Muscle of leg (tissue), 16 donors: ENCODE measurements at places on chromosomes 12 and 14. TPM values are rescaled to one million over a fixed set of nuclear protein-coding genes. Genes with fewer than 3 reads are reported as not detected.

Gene DPY19L2
- total RNA-seq = 7.3 TPM

Gene FZD10
- total RNA-seq = 11.0 TPM

Gene KRT1
- 0.35 TPM for total RNA-seq

Gene MMP14
- 232 TPM for total RNA-seq

Gene VPS33A
- total RNA-seq = 14.0 TPM

Gene P2RX7
- 1.6 TPM for total RNA-seq

Gene PIK3C2G
- 0.18 TPM for total RNA-seq

Gene VRTN
- total RNA-seq = not detected

Gene DDX11
- total RNA-seq = 21.1 TPM

DNA sequence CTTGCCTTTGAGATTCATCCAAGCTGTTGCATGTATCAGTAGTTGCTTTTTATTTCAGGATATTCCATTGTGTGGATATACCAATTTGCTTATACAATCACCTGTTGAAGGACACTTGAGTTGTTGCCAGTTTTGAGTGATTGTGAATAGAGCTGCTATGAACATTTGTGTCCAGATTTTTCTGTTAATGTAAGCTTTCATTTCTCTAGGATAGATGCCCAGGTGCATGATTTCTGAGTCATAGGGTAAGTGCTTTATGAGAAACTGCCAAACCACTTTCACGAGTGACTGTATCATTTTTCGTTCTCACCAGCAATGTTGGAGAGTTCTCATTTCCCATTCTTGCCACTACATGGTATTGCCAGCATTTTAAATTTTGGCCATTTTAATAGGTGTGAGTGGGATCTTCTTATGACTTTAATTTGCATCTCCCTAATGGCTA lies 434.6 kb upstream of the RGS6 start:
- no peak overlapping the region for H3K4me3 ChIP-seq
- peak overlapping the region; percentile 71 for H3K27ac ChIP-seq
- no peaks in the 10 kb centered on the region for H3K4me1 ChIP-seq
- no peaks in the 10 kb centered on the region for H3K36me3 ChIP-seq
- peak; percentile 83 for DNase-seq

- no peaks in the 10 kb centered on the region for H3K27me3 ChIP-seq
- DNase-seq = no peak
Observed at GRCh38 chr12:25324861-25325260, 74.1 kb upstream of the KRAS start.

GRCh38 chr12:120822832-120823503 lies 81.2 kb downstream of the SPPL3 start:
- no peaks in the 10 kb centered on the region for H3K27me3 ChIP-seq
- no peaks in the 10 kb centered on the region for H3K36me3 ChIP-seq
- no peak overlapping the region for H3K4me3 ChIP-seq
- no peak overlapping the region for H3K27ac ChIP-seq
- DNase-seq = no peak

DNA sequence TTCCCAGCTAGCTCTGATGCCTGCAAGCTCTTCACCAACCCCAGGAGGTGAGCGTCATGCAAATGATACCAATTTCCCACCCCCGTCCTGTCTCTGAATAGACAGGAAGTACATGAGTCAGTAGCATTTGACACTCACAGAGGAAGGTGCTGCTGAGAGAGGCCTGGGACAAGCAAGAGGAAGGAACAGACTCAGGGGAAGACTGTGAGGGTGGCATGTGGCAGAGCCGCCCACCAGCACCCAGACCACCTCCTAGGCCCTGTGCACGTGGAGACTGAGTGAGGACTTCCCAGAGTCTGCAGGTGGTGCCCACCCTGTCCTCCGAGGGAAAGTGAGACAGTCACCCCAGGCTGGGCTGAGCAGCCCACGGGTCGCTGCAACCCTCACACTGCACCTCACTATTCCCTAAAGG lies 199.5 kb upstream of the SFSWAP start:
- no peaks in the 10 kb centered on the region for H3K4me1 ChIP-seq
- peak; percentile 5 for DNase-seq
- H3K27me3 ChIP-seq = peaks cover 2% of the 10 kb centered on the region
- no peaks in the 10 kb centered on the region for H3K36me3 ChIP-seq
- H3K27ac ChIP-seq = no peak overlapping the region

DNA sequence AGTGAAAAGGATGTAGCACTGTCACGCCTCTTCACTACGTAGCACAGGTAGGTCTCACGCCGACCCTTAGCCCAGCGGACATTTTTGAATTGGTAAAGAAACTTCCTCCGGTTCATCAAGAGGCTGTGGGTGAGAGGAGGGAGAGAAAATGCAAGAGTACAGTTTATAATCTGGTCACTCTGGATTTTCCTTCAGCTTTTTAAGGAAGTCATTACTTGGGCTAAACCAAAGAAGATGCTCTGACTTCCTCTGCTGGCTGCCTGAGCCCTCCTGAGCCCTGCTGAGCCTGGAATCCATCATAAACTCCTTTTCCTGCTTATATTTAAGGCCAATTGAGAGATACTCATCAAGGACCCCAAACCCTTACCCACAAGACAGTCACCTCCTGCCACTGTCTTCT lies 5.8 kb downstream of the AICDA start:
- no peaks in the 10 kb centered on the region for H3K27me3 ChIP-seq
- H3K36me3 ChIP-seq = no peaks in the 10 kb centered on the region
- no peak for DNase-seq
- no peak overlapping the region for H3K27ac ChIP-seq
- H3K4me1 ChIP-seq = no peaks in the 10 kb centered on the region
- no peak overlapping the region for H3K4me3 ChIP-seq

- no peaks in the 10 kb centered on the region for H3K36me3 ChIP-seq
- no peak overlapping the region for H3K27ac ChIP-seq
- no peak for DNase-seq
Observed at GRCh38 chr14:100398044-100398443, 74.9 kb downstream of the SLC25A47 start.

GRCh38 chr12:54571193-54572188 lies 17.0 kb downstream of the PPP1R1A start:
- H3K27me3 ChIP-seq = no peaks in the 10 kb centered on the region
- H3K4me3 ChIP-seq = no peak overlapping the region
- H3K36me3 ChIP-seq = peaks cover 3% of the 10 kb centered on the region
- no peak overlapping the region for H3K27ac ChIP-seq

GRCh38 chr14:82621881-82622450 lies 1088.3 kb upstream of the SEL1L start:
- no peaks in the 10 kb centered on the region for H3K4me1 ChIP-seq
- no peaks in the 10 kb centered on the region for H3K27me3 ChIP-seq
- H3K27ac ChIP-seq = no peak overlapping the region
- H3K4me3 ChIP-seq = no peak overlapping the region

GRCh38 chr14:76261371-76261811 lies 109.7 kb downstream of the GPATCH2L start:
- H3K27me3 ChIP-seq = peaks cover 2% of the 10 kb centered on the region
- no peak overlapping the region for H3K4me3 ChIP-seq
- no peaks in the 10 kb centered on the region for H3K4me1 ChIP-seq
- H3K27ac ChIP-seq = no peak overlapping the region
- peak; percentile 24 for DNase-seq

GRCh38 chr12:104657726-104658484 lies 201.2 kb downstream of the CHST11 start:
- H3K4me1 ChIP-seq = no peaks in the 10 kb centered on the region
- no peak for DNase-seq
- H3K4me3 ChIP-seq = no peak overlapping the region
- H3K27ac ChIP-seq = no peak overlapping the region
- H3K36me3 ChIP-seq = no peaks in the 10 kb centered on the region

DNA sequence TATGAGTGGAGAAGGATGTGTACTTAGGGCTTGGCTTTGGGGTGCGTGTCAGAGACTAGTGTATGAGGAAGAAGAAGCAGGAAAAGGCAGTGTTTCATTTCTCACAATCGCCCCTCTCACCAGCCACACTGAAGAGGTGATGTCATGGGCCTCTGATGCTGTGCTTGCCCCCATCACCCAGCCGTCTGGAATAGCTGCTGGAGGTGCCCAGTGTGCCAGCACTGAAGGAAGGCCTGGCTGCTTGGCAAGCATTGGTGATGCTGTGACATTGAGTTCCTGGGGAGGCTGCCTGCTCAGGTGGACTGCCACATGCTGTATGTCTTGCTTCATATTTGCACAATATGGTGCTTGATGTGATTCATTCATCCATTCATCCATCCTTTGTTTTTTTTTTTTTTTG lies 56.2 kb downstream of the CRADD start:
- peaks cover 5% of the 10 kb centered on the region for H3K4me1 ChIP-seq
- H3K27me3 ChIP-seq = no peaks in the 10 kb centered on the region
- H3K4me3 ChIP-seq = no peak overlapping the region

DNA sequence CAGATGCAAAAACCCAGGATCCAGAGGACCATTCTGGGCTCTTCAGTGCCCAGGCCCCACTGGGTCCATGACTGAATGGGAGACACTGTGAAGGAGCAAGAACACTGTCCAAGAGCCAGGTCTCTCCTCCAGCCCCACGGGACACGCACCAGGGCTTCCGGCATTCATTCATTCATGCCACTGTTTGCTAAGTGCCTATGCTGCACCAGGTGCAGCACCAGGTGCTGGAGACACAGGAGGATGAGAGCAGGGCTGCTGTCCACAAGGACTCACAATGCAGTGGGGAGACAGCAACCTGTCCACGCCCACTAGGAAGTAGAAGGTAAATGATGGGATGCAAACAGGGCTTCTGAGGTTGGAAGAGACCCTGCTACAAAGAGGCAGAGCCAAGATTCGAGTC lies 20.4 kb downstream of the CLMN start:
- no peak overlapping the region for H3K27ac ChIP-seq
- no peak for DNase-seq

- peaks cover 40% of the 10 kb centered on the region for H3K4me1 ChIP-seq
- peak within 1 kb of the TSS; percentile 43 for H3K4me3 ChIP-seq
- H3K27me3 ChIP-seq = peaks cover 13% of the 10 kb centered on the region
- H3K36me3 ChIP-seq = peaks cover 20% of the 10 kb centered on the region
- DNase-seq = peak; percentile 81
Observed at GRCh38 chr14:24310646-24311604, at the start of gene LTB4R. LTB4R (plus strand) TSS chr14:24311502; CDS start chr14:24315652, 4,150 bp downstream.

DNA sequence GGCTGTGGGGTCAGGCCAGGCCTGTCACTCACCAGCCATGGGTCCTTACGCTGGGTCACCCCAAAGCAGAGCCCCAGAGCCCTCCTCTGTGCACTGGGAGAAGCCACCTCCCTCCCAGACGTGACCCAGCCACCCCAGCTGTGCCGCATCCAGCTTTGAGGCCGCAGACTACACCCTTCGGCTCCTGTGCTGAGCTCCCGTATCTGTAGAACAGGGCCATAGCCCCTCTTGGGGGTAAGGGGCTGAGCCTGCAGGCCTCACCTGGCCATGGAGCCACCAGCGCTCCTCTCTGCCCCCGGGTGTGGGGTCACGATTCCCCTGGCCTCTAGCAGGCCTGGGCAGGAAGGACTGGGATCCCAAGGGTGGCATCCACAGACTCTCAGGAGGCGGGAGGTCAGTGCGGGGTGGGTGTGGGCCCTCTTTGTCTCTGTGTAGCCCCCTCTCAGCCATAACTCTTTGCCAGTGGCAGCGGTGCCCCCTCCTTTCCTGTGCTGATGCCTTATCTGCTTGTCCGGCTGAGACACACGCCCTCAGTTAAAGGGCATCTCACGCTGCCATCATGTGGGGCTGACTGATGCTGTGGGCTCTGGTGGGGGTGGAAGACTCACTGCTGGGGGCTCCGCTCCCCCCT lies 16.3 kb downstream of the ASPG start:
- no peaks in the 10 kb centered on the region for H3K27me3 ChIP-seq
- no peaks in the 10 kb centered on the region for H3K36me3 ChIP-seq
- peaks cover 45% of the 10 kb centered on the region for H3K4me1 ChIP-seq
- H3K27ac ChIP-seq = no peak overlapping the region
- no peak overlapping the region for H3K4me3 ChIP-seq
- no peak for DNase-seq

GRCh38 chr12:18643681-18644080 lies 94.1 kb downstream of the PLCZ1 start:
- no peak overlapping the region for H3K27ac ChIP-seq
- H3K4me1 ChIP-seq = peaks cover 3% of the 10 kb centered on the region
- no peak overlapping the region for H3K4me3 ChIP-seq

- DNase-seq = no peak
- H3K27me3 ChIP-seq = no peaks in the 10 kb centered on the region
- no peaks in the 10 kb centered on the region for H3K4me1 ChIP-seq
Observed at GRCh38 chr14:74176400-74176793, 62.9 kb upstream of the VSX2 start.

GRCh38 chr12:120692524-120693033 lies 5.6 kb downstream of the MLEC start:
- H3K4me1 ChIP-seq = peaks cover 23% of the 10 kb centered on the region
- H3K4me3 ChIP-seq = no peak overlapping the region
- peaks cover 41% of the 10 kb centered on the region for H3K36me3 ChIP-seq
- no peak overlapping the region for H3K27ac ChIP-seq
- no peak for DNase-seq

DNA sequence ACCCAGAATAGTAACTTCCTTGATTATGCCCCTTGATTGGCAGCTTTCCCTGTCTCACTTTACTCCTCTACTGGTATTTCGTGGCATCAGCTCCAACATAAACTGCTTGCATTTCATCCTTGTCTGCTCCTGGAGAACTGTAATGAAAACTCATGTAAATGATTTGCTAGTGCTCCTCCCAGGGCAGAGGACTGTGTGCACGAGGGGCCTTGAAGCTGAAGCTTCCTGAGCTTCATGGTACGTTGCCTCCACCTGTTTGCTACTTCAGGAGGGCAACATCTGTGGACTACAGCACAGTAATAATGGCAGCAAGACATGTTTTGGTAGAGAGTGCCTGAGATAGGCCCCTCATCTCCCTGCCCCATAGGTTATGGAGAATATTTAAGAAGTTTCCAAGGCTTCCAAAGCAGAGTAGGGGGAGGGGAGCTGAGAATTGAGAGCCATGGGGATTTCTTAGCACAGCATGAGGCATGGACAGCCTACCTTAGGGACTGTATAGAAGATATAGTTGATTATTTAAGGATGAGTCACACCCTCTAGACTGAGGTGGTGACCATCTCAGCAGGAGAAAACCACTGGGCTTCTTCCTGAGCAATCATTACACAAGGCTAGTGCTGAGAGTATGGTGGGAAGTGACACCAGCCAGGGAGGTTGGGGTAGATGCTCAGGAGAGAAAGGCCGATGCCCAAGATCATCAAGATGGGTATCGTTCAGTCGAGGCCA lies 29.5 kb downstream of the CCDC198 start:
- H3K36me3 ChIP-seq = no peaks in the 10 kb centered on the region
- no peaks in the 10 kb centered on the region for H3K4me1 ChIP-seq
- no peak for DNase-seq

DNA sequence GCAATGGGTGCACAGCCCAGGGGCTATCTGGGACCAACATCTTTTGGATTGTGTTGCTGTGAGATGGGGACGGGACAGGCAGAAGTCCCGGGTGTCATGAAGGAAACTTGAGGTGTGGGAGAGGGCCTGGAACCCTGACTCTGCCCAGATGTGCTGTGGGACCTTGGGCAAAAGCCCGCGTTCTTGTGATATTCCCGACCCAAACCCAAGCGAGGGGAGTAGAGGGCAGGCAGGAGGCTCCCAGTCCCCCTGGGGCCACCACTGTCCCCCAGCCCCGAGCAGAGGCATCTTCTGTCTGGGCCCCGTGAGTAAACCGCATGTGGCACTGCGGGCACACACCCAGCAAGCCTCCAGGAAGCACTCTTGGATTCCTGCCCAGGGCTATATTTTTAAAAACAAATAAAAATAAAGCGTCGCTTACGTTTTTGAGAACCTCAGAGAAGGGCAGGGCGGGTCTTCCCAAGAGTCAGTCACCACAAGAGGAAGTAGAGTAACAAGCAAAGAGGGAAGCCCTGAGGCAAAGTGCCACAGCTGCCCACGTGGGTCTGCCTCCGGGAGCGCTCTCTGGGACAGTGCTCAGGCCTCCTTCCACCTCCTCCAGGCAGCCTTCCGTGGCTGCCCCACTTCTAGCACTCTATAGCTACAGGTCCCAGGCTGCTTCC lies 39.5 kb downstream of the BEGAIN start:
- H3K4me3 ChIP-seq = no peak overlapping the region
- peak; percentile 81 for DNase-seq
- peaks cover 16% of the 10 kb centered on the region for H3K27me3 ChIP-seq
- no peak overlapping the region for H3K27ac ChIP-seq
